ENCODE measurements at places on chromosomes 3 and 15. TPM values are rescaled to one million over a fixed set of nuclear protein-coding genes. Genes with fewer than 3 reads are reported as not detected.

GRCh38 chr3:194286375-194287146 is 64.6 kb downstream of the CPN2 start:
- no peaks in the 10 kb centered on the region for H3K27me3 ChIP-seq
- no peak overlapping the region for H3K27ac ChIP-seq
- no peaks in the 10 kb centered on the region for H3K4me1 ChIP-seq
- no peaks in the 10 kb centered on the region for H3K36me3 ChIP-seq
- H3K4me3 ChIP-seq, result no peak overlapping the region

DNA sequence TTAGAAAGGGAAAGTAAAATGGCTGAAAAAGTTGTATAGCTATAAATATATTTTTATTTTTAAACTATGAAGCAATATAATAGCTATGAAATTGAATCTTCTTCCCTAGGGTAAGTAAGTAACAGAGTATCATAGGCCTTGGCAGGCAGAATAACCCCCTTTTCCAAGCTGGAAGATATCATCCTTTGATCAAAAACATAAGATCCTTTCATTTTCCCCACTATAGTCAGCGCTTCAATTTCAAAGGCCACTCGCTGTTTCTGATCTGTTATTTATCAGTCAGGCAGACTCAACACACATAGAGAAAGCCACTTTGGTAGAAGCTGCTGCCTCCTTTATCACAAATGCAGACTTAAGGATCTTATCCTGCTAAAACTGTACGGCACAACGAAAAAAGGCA is 74.0 kb upstream of the UBE2E2 start:
- H3K27me3 ChIP-seq, result no peaks in the 10 kb centered on the region
- H3K36me3 ChIP-seq, result no peaks in the 10 kb centered on the region
- DNase-seq, result no peak
- H3K27ac ChIP-seq, result no peak overlapping the region
- H3K4me1 ChIP-seq, result no peaks in the 10 kb centered on the region

GRCh38 chr3:132435224-132435910 is 18.1 kb downstream of the DNAJC13 start:
- no peak overlapping the region for H3K4me3 ChIP-seq
- no peaks in the 10 kb centered on the region for H3K27me3 ChIP-seq
- DNase-seq, result no peak
- no peak overlapping the region for H3K27ac ChIP-seq
- H3K36me3 ChIP-seq, result no peaks in the 10 kb centered on the region

DNA sequence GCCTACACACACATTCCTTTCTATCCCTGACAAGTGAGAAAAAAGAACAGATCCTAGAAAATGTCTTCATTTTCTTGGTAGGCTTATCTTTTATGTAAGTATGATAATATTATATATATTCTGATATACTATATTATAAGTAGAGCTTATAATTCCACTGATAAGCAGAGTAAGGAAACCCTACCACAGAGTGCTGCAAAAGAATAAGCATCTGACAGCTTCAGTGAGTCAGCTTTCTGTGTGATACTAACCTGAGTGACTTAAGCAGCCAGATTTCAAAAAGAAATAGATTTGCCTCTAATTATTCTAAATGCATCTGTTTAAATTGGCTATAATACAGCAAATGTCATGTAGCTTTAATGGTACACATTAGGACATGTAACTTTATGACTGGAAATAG is 656.0 kb downstream of the MCTP2 start:
- H3K4me1 ChIP-seq, result no peaks in the 10 kb centered on the region
- no peaks in the 10 kb centered on the region for H3K27me3 ChIP-seq
- no peaks in the 10 kb centered on the region for H3K36me3 ChIP-seq
- no peak for DNase-seq
- no peak overlapping the region for H3K4me3 ChIP-seq
- H3K27ac ChIP-seq, result no peak overlapping the region

- H3K4me1 ChIP-seq, result no peaks in the 10 kb centered on the region
- H3K36me3 ChIP-seq, result no peaks in the 10 kb centered on the region
- DNase-seq, result no peak
- H3K27ac ChIP-seq, result no peak overlapping the region
- no peak overlapping the region for H3K4me3 ChIP-seq
These were observed 92.2 kb upstream of the RAP2B start for GRCh38 chr3:153069598-153070510.

DNA sequence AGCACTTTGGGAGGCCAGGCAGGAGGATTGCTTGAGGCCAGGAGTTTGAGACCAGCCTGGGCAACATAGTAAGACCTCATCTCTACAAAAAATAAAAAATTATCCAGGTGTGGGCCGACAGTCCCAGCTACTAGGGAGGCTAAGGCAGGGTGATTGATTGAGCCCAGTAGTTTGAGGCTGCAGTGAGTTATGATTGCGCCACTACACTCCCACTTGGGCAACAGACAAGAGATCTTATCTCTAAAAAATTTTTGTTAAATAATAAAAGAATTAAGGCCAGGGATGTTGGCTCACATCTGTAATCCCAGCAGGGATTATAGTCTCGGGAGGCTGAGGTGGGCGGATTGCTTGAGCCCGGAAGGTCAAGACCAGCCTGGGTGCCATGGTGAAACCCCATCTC is 25.8 kb upstream of the NFKBIZ start:
- no peak overlapping the region for H3K4me3 ChIP-seq
- peaks cover 19% of the 10 kb centered on the region for H3K4me1 ChIP-seq
- H3K27ac ChIP-seq, result no peak overlapping the region
- DNase-seq, result no peak
- peaks cover 8% of the 10 kb centered on the region for H3K36me3 ChIP-seq

- H3K4me1 ChIP-seq, result peaks cover 18% of the 10 kb centered on the region
- no peak for DNase-seq
- H3K27ac ChIP-seq, result no peak overlapping the region
- H3K27me3 ChIP-seq, result no peaks in the 10 kb centered on the region
- no peak overlapping the region for H3K4me3 ChIP-seq
These were observed 2.6 kb upstream of the CHSY1 start for GRCh38 chr15:101254157-101255050.

- no peak overlapping the region for H3K27ac ChIP-seq
- no peaks in the 10 kb centered on the region for H3K36me3 ChIP-seq
These were observed 102.7 kb upstream of the AADACL2 start for GRCh38 chr3:151630938-151631441.

GRCh38 chr3:149936812-149937230 is 33.9 kb downstream of the PFN2 start:
- no peaks in the 10 kb centered on the region for H3K27me3 ChIP-seq
- H3K4me3 ChIP-seq, result no peak overlapping the region
- no peak overlapping the region for H3K27ac ChIP-seq
- no peaks in the 10 kb centered on the region for H3K36me3 ChIP-seq
- peak; percentile 7 for DNase-seq
- H3K4me1 ChIP-seq, result peaks cover 4% of the 10 kb centered on the region

GRCh38 chr3:180409883-180410282 is 192.1 kb upstream of the TTC14 start:
- no peak for DNase-seq
- no peaks in the 10 kb centered on the region for H3K27me3 ChIP-seq
- no peak overlapping the region for H3K27ac ChIP-seq
- H3K4me3 ChIP-seq, result no peak overlapping the region
- no peaks in the 10 kb centered on the region for H3K36me3 ChIP-seq
- no peaks in the 10 kb centered on the region for H3K4me1 ChIP-seq

DNA sequence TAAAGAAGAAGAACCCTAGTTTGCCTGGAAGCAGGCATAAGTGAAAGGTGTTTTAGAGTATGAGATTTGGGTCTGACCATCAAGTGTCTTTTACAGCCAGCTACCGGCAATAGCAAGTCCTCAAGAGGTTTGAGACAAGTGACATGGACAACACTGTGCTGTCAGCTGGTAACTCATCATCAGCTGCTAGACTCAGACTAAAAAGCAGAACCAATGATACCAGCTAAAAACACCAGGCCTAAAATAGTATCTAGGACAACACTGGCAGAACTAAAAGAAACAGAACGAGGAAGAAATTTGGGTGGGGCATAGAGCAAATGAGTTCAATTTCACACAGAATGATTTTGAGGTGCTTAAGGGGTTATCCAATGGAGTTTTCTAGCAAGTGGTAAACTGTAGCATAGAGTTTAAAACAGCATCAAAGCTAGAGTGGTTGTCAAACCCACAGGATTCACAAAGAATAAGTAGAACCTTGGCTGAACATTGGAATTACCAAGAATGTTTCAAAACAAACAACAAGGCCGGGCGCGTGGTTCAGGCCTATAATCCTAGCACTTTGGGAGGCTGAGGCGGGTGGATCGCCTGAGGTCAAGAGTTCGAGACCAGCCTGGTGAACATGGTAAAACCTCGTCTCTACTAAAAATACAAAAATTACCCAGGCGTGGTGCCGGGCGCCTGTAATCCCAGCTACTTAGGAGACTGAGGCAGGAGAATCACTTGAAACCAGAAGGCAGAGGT is 3.9 kb downstream of the CIAO2A start:
- no peak for DNase-seq
- no peak overlapping the region for H3K4me3 ChIP-seq
- H3K36me3 ChIP-seq, result peaks cover 9% of the 10 kb centered on the region
- H3K27me3 ChIP-seq, result no peaks in the 10 kb centered on the region

GRCh38 chr3:59580499-59580898 is 530.7 kb upstream of the CFAP20DC start:
- no peaks in the 10 kb centered on the region for H3K27me3 ChIP-seq
- H3K4me1 ChIP-seq, result peaks cover 3% of the 10 kb centered on the region
- H3K27ac ChIP-seq, result no peak overlapping the region
- no peak for DNase-seq
- no peak overlapping the region for H3K4me3 ChIP-seq
- H3K36me3 ChIP-seq, result no peaks in the 10 kb centered on the region

DNA sequence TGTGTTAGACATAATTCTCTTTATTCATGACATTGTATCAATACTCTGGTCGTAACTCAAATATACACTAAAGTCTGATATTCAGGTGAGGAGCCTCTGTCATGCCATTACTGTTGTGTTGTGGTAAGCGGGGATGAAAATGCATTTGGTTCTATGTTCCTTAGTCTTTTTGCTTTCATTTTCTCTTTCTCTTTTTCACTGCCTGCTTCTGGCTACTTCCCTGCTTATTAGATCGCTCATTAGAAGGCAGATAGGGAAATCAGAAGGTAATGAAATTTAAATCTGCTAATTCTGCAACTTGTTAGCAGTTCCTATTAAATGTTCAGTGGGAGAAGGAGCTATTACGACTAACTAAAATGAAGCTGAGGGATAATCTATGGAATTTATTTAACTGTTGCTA is 345.0 kb downstream of the GRM7 start:
- DNase-seq, result no peak
- H3K4me1 ChIP-seq, result no peaks in the 10 kb centered on the region
- no peaks in the 10 kb centered on the region for H3K36me3 ChIP-seq
- no peak overlapping the region for H3K27ac ChIP-seq
- no peaks in the 10 kb centered on the region for H3K27me3 ChIP-seq

- peaks cover 49% of the 10 kb centered on the region for H3K4me1 ChIP-seq
- H3K27me3 ChIP-seq, result no peaks in the 10 kb centered on the region
- no peak overlapping the region for H3K27ac ChIP-seq
- peak; percentile 77 for DNase-seq
These were observed 433.8 kb upstream of the SUCLG2 start for GRCh38 chr3:68088216-68088615.

GRCh38 chr3:113287803-113288648 is 76.7 kb downstream of the BOC start:
- H3K27me3 ChIP-seq, result no peaks in the 10 kb centered on the region
- H3K4me1 ChIP-seq, result no peaks in the 10 kb centered on the region

DNA sequence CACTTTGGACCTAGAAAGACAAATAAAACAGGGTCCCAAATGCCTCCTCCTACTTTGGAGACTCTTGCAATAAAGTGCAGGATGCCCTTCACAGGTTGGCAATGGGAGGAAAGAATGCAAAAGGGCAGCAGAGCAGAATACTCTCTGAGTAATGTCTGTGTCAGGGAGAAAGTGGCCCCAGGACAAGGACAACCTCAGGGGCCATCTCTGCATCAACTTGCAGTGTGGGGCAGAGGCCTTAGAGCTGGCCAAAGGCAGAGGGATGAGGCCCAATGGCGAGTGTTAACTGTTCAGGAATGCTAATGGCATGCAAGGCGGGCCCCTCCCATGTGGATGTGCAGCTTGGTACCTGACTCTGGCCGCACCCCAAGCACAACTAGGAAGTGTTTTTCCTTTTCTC is 8.4 kb downstream of the UPK1B start:
- DNase-seq, result no peak
- H3K4me1 ChIP-seq, result no peaks in the 10 kb centered on the region
- no peak overlapping the region for H3K4me3 ChIP-seq
- no peaks in the 10 kb centered on the region for H3K27me3 ChIP-seq
- H3K27ac ChIP-seq, result no peak overlapping the region

DNA sequence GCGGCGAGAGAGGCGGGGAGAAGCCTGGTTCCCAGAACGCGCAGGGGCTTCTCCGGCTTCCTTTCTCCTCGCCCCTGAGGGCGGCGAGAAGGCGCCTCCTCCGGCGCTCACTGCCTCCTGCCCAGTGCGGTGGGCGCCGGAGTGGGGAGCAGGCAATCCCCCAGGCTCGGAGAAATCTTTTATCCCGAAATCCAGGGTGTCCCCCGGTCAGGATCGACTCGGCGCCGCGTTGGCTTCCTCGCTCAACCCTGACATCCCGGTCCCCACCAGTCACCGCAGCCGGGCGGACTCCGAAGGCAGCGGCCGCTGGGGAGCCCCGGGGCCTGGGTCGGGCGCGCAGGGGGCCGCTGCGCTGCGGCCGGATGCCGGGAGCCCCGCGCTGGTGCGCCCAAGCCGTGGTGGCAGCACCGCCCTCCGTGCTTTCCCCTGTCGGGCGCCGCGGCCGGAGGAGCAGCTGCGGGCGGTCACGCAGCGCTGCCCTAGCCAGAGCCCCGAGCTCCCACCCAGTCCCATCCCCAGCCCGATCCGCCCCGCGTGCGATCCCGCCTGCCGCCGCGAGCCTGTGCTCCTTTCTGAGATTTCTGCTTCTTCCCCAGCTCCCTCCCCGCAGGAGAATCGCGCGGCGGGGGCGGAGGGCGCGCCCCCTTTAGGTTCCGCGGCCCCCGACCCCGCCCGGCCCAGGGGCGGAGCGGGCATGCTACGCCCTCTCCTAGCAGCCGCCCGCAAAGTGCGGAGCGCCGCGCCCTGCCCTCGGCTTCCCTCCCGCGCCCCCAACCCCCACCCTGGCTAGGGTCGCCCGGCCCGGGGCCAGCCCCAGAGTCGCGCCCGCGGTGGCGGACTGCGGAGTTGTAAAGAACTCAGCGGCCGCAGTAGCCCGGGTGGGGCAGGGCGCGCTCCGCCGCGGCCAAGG is 683 bp upstream of the CACNA2D3 start:
- no peaks in the 10 kb centered on the region for H3K27me3 ChIP-seq
- no peak overlapping the region for H3K27ac ChIP-seq
- DNase-seq, result no peak

Gene PPP1R14D
- total RNA-seq, result not detected

Gene RARRES1
- total RNA-seq, result not detected

Gene NPHP3
- 13.9 TPM for total RNA-seq

Gene EFCAB12
- 0.39 TPM for total RNA-seq

Gene GOLGA8G
- not detected for total RNA-seq

Gene ITIH4
- total RNA-seq, result 10.9 TPM

Gene HRG
- total RNA-seq, result not detected

Measured in CD8-positive, alpha-beta memory T cell (primary cell).